Activated gamma-delta T cell (primary cell): ENCODE measurements at places on chromosomes 3 and 15.

DNA sequence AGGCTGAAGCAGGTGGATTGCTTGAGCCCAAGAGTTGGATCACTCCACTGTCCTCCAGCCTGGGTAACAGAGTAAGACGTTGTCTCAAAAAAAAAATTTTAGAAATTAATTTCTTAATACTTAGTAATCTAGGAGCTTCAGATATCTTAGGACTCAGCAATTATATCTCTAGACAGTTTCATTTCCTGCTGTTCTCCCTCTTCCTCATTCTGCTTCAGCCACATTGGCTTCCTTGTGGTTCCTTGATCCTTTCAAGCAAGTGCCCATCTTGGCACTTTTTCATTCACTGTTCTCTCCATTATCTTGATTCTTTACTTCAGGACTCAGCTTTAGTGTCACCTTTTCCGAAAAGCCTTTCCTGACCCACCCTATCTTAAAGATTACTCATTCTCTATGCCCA, 22.5 kb downstream of the TMEM202 start:
- DNase-seq = no peak

DNA sequence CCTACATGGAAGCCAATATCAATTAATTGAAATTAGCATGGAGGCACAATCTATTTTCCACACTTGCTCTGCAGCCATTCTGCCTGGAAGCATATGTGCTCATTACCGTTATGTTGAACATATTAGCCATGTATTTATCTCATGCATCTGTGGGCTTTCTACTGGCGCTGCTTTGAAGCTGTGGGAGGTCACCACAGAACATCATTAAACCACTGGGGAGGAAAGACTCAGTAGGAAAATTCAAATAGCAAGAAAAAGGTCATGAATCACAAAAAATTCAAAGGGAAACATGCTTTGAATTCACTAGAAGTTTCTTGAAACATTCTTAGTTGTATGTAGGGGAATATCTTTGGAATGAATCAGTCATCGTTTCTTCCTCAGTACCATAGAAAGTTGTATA, 652.5 kb downstream of the EDEM1 start:
- DNase-seq = no peak

DNA sequence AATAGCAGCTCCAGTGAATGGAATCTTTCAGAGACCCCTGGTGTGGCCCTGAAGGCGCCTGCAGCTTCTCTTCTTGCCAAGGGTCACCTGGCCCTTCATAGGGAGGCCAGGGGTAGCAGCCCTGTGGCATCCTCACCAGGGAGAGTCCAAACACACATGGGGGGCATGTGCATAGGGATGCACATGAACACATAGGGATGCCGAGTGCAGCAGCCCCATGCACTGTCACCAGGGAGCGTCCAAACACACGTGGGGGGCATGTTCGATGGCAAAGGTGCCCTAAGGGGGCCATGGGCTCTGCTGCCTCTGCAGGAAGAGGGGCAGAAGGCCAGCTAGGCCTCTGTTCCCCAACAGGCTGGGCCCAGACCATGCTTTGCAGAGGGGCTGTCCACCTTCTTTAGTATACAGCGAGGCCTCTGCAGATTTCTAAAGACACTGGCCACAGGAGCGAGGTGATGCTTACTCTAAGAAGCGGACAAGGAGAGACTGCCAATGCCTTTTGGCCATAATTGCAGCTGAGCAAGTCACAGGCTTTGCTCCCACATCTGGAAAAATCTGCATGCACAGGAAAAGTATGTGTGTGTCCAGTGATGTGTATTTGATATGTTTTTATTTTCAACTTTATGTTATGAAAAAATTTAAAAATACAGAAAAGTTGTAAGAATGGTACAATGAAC, 21.0 kb downstream of the ANAPC13 start:
- no peak for DNase-seq

GRCh38 chr3:87318617-87319021, 42.2 kb upstream of the POU1F1 start:
- DNase-seq = no peak

GRCh38 chr15:62904041-62904910, 138.3 kb upstream of the TPM1 start:
- no peak for DNase-seq

DNA sequence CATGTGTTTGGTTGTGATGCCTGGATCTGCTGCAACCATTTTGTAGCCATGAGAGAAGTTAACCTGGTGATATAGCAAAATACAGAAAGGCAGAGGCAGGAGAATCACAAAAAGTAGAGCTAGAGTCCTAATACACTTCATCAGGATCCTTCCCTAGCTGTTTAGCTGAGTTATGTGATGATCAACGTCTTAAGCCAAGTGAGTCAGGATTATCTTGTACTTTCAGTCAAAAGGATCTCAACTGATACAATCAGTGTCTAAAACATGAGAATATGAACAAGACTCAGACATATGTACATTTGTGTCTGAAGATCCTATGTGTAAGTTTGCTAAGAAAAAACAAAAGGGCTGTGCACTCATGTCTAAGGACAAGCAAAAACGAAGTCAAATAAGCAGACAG, 236.9 kb downstream of the NTRK3 start:
- no peak for DNase-seq

GRCh38 chr3:31934018-31934417, 47.0 kb downstream of the OSBPL10 start:
- no peak for DNase-seq

GRCh38 chr3:49641921-49642707, 32.0 kb upstream of the APEH start:
- DNase-seq = no peak

DNA sequence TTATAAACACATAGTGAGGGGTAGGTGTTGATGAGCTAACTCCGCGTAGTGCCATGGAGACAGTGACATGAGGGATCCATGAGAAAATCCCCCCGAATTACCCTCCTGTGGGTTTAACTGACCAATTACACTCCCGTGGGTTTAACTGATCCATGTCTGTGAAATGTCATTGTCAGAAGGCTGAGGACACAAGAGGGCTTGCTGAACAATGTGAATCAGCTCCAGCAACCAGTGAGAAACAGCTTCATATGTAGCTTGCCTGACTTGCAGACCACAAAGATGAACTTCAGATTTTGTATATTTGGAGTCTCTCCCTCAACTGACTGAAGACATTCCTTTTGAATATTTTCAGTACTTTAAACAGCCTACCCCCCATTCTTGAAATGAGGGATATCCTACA, 144.9 kb downstream of the FBN1 start:
- no peak for DNase-seq

- no peak for DNase-seq
Observed at GRCh38 chr3:151483961-151484520, 23.2 kb upstream of the IGSF10 start.

DNA sequence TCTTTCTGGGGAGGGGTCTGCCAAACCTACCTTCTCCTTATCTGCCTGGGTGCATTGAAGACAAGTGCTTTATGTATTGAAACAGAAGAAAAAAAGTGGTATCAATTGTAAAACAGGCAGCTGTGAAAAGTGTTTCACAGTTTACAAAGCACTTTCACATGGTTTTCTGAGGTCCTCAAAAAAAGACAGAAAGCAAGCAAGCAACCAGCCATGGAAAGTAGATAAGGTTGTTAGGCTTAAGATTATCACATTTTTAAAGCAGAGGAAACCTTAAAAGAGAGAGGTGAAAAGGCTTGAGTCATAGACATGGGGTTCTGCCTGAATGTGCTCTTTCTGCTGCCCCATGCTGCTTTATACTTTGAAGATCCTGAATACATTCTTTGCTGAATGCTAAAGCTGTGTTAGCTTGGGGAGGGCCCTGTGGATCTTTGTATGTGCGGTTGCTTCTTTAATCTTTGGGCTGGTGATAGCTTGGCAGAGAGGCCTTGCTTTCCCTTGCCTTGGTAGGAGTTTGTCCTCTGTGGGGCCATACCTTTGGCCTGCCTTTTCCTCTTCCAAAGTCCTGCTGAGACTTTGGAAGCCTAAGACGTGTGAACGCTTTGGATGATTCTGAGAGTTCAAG, 2.6 kb downstream of the SMAD3 start:
- DNase-seq = no peak
